ENCODE measurements at places on chromosomes 11 and 22.

DNA sequence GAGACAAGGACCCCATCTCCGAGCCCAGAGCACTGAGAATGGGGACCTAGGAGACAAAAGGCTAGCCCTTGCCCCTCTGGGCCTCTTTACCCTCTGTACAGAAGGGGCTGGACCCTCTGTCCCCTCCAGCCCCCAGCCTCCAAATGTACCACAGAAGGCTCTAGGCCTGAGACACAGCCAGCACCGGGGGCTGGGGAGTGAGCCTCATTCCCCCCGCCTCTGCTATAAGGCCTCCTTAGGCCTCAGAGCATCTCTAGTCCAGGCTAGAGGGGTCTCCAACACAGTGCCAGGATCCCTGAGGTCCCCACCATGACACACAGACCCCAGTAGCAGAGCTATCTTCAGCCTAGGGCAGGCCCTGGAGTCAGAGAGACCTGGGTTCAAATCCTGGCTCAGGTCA is 4.8 kb downstream of the SMTN start:
- DNase-seq, result no peak

- DNase-seq, result no peak
Observed at GRCh38 chr11:128961645-128962044, 19.0 kb upstream of the TP53AIP1 start.

DNA sequence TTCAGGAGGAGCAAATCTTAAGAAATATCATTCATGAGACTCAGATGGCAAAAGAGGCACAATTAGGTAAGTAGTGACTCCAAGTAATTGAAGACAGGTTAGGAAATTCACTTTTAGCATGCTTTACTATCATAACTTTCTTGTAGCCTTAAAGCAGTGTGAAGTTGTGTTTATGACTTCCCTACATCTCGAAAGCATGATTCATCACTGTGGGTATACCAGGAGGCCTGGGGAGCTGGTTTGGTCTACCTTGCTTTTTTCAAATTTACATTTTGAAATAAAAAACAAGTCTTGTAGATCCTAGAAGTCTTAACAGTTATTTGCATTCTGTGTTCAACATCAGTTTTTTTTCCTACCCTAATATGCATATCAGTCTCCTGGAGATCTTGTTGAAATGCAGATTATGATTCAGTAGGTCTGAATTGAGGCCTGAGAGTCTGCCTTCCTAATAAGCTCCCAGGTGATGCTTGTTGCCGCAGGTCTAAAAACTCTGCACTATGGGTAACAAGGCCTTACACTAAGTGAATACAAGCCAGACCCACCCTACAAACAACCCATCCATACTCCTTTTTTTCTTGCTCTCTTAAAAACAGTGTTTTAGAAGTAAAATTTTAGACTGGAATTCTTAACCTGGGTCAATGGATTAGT is 41.4 kb downstream of the TTC17 start:
- no peak for DNase-seq

- DNase-seq, result no peak
Observed at GRCh38 chr11:69609351-69609750, 31.6 kb upstream of the CCND1 start.

GRCh38 chr11:17822401-17822781 is 87.8 kb downstream of the KCNC1 start:
- DNase-seq, result no peak

- DNase-seq, result no peak
Observed at GRCh38 chr11:91394727-91395414, 829.7 kb upstream of the FAT3 start.

- DNase-seq, result no peak
Observed at GRCh38 chr22:39306456-39307361, 12.7 kb downstream of the RPL3 start.

DNA sequence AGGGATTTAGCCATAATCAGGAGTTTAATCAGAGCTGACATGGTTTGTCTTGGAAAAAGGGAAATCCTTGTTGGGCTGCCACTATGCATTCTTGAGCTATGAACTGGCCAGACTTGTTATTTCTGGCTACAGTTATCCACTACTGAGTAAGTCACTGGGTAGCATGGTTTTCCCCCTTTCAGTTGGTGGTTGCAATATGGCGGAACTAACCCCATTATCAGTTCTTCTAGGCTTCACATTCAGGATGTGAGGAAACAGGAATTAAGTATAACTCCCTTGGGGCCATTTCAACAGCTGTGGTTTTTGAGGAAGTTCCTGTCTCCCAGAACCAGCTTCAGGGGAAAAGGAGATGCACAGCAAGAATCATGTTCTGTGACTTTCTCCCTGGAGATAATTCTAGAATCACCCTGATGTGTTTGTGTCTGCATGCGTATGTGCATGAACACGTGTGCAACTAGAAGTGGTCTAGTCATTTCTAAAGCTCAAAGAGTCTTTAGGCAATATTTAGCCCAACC is 103.0 kb upstream of the CD44 start:
- DNase-seq, result no peak

DNA sequence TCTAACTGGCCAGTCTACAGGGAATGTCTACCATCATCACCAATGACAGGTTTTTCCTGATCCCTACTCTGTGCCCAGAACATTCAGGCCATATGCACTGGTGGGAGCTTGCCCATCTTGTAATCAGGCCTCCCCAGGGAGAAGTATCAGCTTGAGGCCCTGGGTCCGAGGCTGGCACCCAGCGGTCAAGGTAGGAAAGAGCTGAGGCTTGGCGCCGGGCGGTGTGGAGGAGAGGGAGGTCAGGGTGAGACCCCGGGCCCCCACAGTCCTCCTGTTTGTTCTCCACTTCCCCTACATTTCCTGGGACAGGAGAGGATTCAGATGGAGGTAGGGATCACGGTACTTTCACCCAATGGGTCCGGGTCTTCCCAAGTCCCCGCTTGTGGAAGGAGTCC is 15.5 kb downstream of the TSKU start:
- no peak for DNase-seq

- DNase-seq, result no peak
Observed at GRCh38 chr11:101880222-101880621, 34.6 kb upstream of the CEP126 start.

DNA sequence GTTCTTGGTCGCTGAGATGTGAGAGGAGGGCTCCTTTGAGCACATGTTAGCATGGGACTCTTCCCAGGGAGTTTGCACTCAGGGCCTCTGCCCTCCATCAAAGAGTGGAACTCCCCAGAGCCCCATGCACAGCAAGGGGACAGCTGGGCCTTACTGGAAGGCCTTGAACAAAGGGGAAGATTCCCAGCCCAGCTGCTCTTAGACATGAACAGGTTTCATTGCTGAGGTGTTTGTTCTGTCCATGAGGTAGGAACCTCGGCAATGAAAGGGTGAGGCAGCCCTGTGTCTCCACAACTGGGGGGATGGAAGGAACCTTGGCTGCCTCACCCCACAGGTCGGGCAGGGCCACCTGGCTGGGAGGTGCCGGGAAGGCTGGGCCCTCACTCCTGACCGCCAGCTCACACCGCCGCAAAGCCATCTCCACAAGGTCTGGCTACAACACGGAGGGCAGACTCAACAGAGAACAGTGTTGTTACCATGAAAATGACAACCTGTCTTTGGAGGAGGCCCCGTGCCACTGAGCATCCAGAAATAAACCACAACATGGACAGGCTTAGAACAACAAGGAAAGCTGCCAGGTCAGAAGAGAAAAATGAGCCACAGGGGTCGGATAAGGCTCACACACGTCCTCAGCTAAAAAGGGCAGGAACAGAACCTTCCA is 3.2 kb downstream of the DERL3 start:
- DNase-seq, result no peak

GRCh38 chr11:44963136-44963535 is 12.5 kb upstream of the TP53I11 start:
- DNase-seq, result no peak

GRCh38 chr11:62142043-62142375 is 18.2 kb downstream of the INCENP start:
- DNase-seq, result no peak

- no peak for DNase-seq
Observed at GRCh38 chr22:27452922-27453321, 348.6 kb downstream of the MN1 start.

GRCh38 chr11:34915136-34916014 is 804 bp downstream of the APIP start:
- no peak for DNase-seq

DNA sequence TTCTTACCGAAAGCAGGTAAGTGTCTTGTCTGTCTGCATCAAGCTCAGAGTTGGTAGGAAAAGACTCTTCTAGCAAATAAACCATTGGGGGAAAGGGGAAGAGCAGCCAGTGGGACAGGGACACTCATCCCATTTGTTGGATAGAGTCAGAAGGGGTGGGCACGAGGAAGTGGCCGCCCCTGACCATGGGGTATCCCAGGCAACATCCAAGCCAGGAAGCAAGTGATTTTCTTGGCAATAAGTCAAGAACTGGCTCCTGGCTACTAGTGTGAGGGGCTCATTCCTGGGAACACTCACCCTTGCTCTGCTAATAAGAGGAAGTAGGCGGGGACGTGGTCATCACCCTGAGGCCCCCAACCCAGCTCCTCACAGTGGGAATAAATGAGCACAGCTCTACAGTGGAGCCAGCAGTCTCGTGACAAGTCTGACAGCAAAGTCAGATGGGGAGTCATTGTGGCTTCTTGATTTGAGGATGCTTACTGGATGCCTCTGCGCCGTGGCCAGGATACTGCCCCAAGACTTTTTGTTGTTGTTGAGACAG is 6.7 kb downstream of the SLC25A18 start:
- DNase-seq, result no peak

- no peak for DNase-seq
Observed at GRCh38 chr22:31229402-31230079, 17.4 kb downstream of the LIMK2 start.

- no peak for DNase-seq
Observed at GRCh38 chr11:92545906-92546471, 321.4 kb downstream of the FAT3 start.

DNA sequence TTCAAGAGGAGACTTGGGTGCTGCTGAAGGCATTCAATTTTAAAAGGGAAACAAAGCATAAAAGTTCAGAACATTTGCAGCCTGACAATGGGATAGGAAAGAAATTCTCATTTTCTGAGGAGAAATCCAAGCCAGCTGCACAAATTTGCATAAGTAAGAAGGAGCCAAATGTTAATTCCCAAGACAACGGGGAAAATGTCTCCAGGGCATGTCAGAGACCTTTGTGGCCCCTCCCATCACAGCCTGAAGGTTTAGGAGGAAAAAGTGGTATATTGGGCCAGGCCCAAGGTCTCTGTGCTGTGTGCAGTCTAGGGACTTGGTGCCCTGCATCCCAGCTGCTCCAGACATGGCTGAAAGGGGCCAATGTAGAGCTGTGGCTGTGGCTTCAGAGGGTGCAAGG is 12.7 kb upstream of the OR51F1 start:
- no peak for DNase-seq

DNA sequence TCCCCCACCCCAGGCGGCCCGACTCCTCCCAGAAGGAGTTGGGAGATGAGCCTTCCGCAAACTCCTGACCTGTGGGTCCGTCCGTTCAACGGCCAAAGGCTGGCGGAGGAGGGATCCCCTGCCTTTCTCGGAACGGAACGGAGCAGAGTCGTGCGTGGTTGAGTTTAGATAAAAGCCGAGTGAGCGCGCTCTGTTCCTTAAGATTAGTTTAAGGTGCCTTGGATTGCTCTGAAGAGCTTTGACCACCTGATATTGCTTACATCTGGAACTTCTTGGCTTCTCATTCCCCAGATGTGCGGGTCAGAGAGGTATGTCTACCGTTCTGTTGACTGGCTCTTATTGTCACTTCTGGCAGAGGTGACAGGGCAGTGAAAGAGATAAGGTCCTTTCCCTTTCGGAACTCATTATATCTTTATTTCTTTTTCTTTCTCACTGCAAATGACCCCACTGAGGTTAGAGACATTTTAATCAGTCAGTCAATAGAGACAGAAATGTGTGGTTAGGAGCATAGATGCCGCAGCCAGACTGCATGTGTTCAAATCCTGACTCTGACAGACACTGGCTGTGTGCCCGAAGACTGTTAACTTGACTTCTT is at the start of gene TRIM6:
TRIM6 (plus strand) TSS at position 31 of the 595 bp plus-strand sequence; CDS start at position 292, 261 bp downstream.
- no peak for DNase-seq

- no peak for DNase-seq
Observed at GRCh38 chr11:111779118-111779517, 12.9 kb upstream of the PPP2R1B start.

DNA sequence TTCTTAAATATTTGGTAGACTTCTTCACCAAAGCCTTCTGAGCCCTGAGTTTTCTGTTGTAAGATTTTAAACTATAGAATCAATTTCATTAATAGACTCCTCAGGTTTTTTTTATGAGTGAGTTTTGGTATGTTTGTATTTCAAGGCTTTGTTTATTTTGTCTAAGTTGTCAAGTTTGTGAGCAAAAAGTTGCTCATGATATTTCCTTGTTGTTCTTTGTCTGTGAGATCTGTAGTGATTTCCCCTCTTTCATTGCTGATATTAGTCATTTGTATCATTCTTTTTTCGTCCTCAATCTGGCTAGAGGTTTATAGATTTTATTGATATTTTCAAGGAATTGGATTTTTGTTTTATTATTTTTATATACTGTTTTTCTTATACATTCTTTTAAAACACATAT is 121.0 kb downstream of the MORC2 start:
- no peak for DNase-seq

- peak; percentile 12 for DNase-seq
Observed at GRCh38 chr11:111378861-111379601, at the start of gene POU2AF1. Gene POU2AF1, minus strand, starts transcription at chr11:111379275. Its CDS starts 98 bp downstream, at chr11:111379177.

DNA sequence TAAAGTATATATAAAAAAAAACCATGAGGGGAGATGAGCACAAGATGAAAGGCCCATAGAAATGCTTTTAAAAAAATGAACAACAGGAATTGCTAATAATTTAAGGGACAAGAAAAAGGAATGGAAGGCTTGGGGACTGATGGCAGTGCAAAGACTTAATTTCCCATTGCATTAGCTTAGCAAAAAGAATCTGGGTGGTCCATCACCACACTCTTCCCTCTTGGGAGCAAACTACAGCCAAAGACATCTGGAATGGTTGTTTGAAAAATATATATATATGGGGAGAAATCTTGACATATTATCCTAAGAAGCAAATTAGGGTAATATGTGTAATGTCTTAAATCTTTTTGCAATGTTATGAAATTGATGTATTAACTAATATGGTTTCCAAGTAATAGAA is 727.1 kb downstream of the METTL15 start:
- no peak for DNase-seq

DNA sequence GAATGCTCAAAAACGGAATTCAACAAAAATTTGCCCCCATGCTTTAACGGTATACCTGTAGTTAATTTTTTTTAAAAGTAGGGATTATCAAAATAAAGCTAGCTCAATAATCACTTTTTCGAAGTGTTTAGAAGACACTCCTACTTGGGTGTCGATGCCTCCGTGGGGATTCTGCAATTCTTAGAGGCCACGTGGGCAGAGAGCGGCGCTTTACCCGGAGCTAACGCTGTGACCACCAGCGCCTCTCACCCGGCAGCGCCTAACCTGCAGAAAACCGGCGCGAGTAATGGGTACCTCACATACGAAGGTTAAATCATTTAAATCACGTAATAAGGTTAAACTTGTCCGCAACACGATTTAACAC is 583 bp downstream of the TAF1D start:
- DNase-seq, result peak; percentile 32
